Activated T-cell treated with anti-CD3 and anti-CD28 coated beads, Interleukin-2, amount 50 U/mL, for 1 hour (primary cell): ENCODE measurements at places on chromosomes 13 and 19.

DNA sequence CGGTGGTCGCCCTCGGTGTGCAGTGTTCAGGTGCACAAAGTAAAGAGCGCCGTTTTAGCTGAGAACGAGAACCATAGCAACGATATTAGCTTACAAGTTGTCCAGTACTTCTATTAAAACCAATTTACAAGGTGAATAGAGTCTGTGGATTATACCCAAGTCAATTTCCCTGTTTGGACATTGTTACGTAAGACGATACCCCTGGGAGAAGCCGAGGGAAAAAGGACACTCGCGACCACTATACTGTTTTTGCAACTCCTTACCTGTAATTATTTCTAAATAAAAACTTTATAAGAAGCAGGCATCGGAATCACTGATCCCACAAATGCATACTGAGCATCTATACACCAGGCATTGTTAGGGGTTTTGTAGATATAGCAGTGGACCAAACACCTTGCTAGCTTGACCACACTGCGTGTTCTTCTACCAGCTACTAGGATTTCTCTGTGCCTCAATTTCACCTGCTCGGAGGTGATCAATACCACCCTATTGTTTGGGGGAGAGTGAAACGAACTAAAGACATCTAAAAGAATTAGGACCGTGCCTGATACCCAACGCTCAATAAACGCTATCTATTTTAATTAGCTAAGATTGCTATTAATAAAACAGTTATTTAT lies 488 bp upstream of the EEF2 start:
- DNase-seq, result no peak

- no peak for DNase-seq
Observed at GRCh38 chr13:100363874-100364273, 224.7 kb downstream of the GGACT start.

GRCh38 chr13:37869506-37869755 lies 141 bp downstream of the TRPC4 start:
- no peak for DNase-seq

DNA sequence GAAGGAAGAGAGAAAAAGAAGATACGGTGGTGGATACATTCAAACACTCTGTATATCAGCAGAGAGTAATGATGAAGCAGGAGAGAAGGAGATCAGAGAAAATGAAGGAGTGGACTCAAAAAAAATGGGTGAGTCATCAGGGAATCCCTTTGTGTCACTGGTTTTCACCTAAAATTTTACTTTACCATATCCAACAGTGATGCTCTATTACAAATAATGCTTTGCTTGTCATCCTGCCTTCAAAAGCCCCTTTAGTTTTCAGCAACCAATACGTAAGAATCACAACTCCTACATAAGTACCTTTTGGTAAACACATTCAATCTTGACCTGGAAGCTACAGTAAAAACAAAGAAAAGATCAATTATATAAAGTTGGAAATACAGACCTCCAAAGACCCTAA lies 88.8 kb downstream of the ENOX1 start:
- DNase-seq, result no peak

DNA sequence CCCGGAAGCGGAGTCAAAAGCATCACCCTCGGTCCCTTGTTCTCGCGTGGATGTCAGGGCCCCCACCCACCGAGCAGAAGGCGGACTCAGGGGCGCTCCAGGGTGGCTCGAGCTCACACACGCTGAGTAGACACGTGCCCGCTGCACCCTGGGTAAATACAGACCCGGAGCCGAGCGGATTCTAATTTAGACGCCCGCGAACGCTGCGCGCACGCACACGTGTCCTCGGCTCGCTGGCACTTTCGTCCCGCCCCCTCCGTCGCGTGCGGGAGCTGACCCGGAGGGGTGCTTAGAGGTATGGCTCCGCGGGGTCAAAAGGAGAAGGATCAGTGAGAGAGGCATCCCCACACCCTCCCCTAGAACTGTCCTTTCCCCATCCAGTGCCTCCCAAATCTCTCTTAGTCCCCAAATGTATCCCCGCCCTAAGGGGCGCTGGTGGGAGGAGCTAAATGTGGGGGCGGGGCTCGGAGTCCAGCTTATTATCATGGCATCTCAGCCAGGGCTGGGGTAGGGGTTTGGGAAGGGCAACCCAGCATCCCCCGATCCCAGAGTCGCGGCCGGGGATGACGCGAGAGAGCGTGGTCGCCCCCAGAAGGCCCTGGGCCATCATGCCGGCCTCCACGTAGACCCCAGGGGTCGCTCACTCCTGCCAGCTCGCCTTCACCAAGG lies 451 bp upstream of the ICAM5 start:
- peak; percentile 68 for DNase-seq

GRCh38 chr13:46624353-46624752 lies 71.4 kb downstream of the LRCH1 start:
- DNase-seq, result no peak

GRCh38 chr13:105587786-105588185 lies 947.7 kb downstream of the EFNB2 start:
- DNase-seq, result no peak

DNA sequence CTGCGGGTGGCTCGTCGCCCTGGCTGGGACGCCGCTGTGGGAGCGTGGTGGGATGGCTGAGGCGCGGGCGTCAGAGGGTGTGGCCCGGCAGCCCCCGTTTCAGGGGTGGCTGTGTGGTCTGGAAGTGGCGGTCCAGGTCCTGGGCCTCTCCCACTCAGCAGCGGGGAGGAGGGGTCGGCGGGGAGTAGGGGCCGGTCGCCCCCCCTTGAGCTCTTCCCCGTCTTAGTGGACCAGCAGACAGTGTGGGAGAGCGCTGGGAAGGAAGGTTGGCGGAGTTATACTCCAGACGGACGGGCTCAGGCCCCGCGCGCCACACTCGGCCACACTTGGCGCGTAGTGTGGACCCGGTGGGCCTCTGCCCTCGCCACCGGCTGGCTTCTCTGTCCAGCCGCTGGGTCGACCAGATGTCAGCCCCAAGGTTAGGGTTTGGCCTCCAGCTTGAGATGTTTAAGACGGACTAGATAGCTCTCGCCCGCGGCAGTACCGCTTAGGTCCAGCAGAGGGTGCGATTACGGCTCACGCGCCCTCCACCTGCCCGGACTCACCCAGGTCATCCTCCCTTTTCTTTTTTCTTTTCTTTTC lies 21.7 kb upstream of the ZNF429 start:
- DNase-seq, result peak; percentile 67

GRCh38 chr19:44719262-44719701 lies 20.3 kb downstream of the CEACAM16 start:
- DNase-seq, result no peak

DNA sequence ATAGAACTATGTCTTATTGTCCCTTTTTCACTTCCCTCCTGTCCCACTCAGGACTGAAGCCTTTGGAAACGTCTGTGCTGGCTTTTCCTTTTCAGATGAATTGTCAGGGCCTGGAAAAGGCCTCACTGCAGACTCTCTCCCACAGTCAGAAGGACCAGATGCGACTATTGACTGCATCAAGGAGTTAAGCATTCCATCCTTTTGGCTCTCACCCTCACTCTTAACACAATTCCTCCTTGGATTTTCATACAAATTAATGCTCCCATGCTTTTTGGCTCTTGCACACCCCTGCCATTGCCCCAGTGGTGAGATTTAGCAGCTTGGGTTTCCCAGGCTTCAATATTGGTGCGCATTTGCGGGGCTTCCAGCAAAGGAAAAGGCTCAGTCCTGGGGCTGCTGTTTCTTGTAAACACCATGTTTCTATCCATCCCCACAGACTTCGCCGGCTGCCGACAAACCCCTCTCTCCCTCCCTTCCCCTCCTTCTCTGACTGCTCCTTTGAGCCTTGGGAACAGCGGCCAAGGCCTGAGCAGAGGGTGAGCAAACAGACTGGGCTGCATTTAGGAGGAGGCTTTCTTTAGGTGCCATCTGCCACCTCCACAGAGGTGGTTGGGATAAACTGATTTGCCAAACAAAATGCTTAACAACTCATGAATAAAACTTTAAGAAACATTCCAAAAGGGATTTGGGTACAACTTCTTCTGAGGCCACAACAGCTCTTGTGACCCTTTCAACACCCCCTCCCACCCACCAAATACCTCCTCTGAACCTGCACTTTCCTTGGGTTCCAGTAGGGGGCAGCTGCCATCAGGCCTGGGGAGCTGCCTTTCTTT lies 48.6 kb upstream of the PCDH8 start:
- DNase-seq, result no peak

DNA sequence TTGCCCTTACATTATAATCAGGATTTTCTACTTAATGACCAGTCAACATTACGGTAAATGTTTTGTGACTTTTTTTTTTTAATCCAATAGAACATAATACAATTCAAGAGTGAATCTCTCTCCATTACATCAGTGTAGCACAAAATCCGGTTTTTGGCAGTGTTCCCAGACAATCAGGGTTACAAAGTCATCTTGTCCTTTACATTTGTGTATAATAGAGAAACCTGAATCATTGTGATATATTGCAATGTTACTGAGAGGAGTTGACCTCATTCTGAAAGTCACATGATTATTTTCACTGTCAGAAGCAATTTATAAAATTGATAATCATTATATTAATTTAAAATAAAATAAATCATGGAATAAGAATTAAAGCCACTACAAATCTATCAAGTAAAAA lies 1346.0 kb upstream of the SPRY2 start:
- no peak for DNase-seq

DNA sequence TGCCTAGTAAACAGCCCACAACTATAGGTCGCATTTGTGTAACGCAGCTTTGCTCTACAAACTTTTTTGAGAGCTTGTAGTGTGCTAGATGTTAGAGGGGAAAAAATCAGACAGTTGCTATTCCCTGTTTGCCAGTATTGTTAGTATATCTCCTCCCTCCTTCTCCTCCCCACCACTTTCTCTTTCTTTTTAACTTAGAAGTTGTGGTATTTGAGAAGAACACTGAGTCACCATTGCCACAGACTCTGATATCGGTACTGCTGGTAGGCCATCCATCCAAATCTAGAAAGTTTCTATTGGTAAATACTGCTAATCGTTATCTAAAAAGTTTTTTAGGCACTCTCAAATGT lies 666 bp downstream of the POMP start:
- no peak for DNase-seq

DNA sequence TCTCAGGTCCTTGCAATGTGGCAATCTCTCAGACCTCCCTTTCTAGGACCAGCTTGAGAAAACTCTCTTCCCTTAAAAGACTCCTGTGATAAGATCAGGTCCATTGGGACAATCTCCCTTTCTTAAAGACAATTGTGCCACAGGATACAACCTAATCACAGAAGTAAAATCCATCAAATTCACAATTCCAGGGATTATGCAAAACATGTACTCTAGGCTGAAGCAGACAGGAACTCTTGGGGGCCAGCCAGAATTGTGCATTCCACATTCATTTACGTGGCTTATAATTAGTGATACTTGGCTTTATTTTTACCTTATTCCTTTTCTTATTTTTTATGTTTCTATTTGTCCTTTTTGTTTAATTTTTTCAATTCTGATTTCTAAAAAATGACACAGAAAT lies 257.9 kb downstream of the KLF12 start:
- DNase-seq, result no peak

DNA sequence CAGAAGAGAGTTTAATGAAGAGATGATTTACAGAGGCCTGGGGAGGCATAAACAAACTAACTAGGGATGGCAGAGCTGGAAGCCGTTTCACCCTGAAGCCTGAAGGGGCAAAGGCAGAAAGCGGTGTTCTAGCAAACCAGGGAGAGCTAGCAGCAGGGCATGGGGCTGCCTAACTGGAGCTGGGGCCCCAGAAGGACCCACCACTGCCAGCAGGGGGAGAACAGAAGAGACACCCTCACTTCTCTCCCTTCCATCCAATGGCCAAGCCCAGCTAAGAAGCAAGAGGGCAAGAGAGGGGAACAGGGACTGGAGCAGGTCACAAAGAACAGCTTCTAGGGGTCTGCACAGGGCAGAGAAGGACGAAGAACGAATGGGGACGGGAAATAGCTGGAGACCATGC lies 195.5 kb downstream of the KATNAL1 start:
- no peak for DNase-seq

DNA sequence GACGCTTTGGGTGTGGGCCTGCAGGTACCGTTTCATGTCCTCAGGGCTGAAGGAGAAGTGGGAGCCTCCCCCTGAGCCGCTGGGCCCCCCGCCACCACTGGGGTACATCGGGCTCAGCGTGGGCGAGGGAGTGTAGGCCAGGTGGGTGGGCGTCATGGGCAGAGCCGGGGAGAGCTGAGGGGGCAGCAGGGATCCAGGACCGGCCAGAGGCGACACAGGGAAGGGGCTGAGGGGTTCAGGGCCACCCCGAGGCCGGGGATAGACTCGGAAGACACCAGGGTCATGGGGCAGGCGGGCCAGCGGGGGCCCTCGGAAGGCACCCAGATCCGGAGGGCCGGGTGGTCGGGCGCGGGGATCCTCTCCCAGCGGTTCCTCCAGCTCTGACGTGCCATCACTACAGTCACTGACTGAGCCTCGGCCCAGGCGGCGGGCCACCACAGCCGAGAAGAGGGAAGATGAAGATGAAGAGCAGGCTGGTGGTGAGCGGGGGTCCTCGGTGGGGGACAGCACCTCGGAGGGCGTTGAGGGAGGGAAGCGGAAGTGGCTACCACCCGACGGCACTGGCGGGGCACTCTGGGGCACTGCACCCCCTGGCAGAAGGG lies 5.7 kb downstream of the ERF start:
- no peak for DNase-seq

DNA sequence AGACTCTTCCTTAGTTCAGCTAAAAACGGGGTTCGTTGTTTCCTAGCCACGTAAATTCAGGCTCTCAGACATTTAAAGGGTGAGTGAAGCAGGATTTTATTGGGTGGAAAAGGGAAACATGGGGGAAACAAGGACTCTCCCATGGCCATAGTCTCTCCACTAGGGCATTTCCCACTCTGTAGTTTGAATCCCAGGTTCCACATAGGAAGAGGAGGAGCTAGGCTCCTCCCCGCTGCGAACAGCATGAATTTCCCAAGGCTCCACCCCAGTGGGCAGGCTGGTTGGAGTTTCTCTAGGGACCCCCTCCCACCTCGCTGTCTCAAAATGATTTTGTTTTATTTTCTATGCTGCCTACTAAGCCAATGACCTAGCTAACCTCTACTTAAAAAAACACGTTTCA lies 2170.8 kb upstream of the PCDH20 start:
- DNase-seq, result no peak

DNA sequence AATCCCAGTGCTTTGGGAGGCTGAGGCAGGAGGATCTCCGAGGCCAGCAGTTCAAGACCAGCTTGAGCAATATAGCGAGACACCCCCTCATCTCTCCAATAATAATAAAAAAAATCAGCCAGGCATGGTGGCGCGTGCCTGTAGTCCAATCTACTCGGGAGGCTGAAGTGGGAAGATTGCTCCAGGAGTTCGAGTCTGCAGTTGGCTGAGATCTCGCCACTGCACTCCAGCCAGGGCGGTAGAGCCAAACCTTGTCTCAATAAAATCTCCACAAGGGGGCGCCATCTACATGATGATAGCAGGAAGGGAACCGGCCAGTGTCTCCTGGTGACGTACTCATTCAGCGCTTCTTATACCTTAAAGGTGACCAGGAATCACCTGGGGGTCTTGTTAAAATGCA lies 13.6 kb upstream of the C5AR1 start:
- peak; percentile 60 for DNase-seq

DNA sequence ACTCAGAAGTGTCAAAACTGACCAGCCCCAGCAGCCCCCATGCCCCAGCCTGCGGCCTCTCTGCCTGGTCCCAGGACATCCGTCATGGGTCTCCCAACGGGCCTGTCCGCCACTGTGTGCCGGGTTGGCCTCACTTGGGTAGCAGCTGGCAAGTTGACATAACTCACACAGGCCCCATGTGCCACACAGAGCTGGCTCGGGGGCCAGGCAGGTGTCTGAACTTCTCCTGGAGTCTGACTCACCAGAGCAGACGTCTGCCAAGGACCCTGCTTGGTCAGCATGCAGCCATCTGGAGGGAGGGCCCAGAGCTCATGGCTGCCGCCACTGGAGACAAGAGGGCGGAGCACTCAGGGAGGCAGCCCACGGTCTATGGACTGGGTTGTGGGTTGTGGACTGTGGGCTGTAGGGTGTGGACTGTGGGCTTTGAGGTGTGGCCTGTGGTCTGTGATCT lies 32.0 kb upstream of the TMEM255B start:
- DNase-seq, result peak; percentile 31

GRCh38 chr13:67283637-67284036 lies 53.5 kb upstream of the PCDH9 start:
- no peak for DNase-seq
